ENCODE measurements at places on chromosomes 4 and X.
A peak's percentile ranks its signal among the peaks of the same experiment; 100 is the strongest.

DNA sequence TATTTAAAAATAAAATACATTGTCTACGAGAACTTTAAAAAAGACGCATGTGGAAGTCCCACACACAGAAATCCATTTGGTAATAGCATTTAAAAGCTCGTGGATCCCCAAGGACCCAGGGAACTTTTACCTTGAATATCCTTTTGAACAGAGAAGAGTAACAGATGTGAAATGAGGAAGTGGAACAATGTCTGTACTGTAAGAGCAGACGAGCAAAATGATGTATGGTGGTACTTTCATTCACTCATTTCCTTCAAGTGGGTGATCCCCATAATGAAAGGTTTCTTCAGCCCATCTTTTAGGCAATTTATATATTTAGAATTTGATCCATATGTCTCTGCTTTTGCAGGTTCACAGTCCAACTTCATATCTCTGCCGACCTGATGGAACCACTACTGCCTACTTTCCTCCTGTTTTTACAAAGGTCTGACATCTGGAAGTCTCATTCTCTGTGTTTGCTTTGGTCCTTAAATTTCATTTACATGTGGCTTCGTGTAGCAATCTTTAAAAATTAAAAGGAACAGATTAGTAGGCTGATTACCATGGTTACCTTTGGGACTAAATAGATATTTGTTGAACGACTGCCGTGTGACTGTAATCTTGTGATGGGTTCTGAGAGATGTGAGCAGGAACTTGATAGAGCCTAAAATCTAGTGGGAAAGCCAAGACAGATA lies 188.4 kb downstream of the PALLD start:
- DNase-seq: no peak

- no peak for DNase-seq
These were observed 18.0 kb downstream of the CLNK start for GRCh38 chr4:10666616-10667015.

GRCh38 chr4:24265989-24266388 lies 318.4 kb downstream of the DHX15 start:
- no peak for DNase-seq

DNA sequence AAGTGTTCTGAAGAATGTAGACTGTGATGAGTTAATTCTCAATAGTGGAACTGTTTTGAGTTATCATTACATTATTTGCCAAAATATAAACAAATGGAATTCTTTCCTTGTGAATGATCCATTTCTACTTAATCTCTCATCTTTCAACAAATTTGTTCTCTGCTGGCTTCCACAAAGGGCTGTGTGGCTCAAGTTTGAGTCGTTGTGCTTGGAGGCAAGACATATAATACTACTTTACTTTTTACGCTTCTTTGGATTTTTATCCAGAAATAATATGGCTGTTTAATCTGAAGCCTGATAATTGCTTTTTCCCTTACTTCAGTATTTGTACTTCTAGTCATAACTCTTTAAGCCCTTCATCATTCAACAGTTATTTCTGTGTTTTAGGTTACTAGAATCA lies 169.5 kb downstream of the ARHGAP10 start:
- DNase-seq: no peak

DNA sequence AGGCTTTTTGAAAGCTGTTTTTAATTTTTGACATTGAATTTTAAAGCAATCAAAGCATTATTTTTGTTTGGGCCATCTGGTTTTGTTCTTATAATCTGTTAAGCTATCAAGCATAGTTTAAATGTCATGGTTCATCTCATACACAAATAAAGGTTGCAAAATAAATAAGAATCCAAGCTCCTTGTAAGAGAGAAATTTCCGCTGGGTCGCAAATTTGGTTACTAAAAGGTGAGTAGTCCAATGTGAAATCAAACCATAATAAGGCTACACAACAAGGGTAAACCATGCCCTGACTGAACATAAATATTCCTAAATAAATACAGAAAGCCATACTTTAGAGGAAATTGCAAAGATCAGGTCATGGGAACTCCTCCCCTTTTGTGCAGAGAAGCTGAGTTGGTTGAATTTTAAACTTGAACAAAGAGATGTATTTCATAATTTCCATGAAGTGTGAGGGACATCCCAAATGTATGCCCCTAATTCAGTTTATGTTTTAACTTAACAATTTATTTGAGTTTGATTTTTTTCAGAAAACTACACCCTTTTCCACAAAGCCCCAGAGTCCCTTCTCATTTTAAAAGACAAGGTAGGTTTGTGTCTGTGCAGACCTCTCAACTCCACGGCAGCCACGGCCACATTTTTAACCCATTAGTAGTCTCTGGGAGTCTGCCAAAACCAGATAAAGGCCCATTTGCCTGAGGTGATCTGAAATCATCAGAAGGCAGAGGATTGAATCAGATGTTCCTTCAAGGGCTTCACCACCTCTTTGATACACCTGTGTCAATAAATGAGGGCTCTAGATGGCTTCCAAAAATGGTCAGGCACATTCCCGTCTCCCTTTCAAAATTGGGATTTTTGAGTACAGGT lies 85.2 kb downstream of the PLAC1 start:
- DNase-seq: no peak

DNA sequence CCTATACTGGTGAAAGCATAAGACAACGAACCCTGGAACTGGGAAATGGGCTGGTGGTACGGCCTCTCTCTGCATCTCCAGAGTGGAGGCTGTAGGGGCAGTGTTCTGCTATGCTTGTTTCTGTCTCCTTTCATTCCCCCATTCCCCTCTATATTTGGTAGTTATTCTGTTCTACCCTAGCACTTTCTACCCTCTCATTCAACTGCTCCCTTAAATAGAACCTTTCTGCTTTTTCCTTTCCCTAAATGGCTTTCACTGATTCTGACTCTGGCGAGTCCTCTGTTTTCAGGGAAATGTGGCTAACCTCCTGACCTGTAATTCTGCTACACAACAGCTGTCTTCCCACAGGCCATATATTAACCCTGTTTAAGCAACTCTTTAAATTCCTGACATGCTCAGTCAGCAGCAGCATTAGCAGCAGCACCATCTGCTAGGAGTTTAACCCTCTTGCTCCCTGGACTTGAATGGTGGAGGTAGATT lies 94.2 kb downstream of the CXCL13 start:
- no peak for DNase-seq

DNA sequence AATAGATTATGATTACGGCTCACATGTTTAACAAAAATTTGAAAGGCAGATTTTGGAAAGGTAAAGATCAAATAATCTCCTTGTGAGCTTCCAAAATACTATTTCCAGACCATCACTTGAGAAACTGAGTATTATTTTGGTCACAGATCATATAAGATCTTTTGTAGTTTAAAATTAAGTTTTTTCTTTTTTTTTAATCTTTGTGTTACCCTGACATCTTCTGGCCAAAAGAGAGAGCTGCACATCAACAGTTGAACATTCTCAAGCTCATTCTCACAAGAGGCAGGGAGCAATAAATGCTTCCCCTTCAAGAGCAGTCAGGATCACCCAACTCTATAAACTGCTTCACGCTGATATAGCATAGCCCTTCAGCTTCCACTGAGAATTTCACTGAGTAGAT lies 15.9 kb downstream of the TMEM192 start:
- DNase-seq: peak; percentile 6

DNA sequence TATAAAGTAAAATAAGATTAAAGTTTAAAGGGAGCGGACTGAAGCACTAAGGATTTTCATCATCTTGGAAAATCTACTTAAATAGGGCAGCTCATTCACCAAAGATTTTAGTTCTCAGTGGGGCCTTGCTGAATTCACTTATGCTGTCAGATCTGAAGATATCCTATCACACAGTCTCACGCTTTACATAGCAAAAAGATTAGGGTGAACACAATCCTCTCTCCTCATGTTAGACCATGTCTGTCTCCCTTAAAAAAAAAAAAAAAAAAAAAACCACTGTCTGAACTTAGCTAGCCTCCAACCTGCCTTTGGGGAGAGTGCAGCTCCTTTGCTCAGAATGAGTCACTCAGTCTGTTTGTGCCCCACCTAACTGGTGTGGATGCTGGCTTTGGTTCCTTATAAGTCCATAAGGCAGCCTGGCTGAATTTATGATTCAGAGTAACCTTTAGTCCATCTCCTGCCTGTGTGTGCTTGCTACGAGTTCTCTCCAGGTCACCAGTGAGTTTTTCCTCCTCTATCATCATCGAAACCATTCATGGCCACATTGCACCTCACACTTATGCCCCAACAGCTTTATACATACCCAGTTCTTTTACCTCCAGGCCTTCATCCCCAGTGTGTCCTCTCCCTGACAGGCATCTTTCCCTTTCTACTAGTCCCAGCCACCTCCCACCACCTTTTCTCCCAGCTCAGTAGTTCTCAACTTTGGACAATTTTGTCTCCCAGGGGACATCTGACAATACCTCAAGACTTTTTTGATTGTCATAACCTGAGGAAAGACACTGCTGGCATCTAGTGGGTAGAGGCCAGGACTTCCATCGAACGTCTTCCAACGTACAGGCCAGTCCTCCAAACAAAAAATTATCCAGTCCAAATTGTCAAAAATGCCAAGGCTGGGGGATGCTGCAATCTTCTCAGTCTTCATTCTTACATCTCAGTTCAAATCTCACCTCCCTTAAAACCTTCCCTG lies 220.7 kb upstream of the EMCN start:
- no peak for DNase-seq
